Natural killer cell (primary cell): ENCODE measurements at places on chromosomes 13 and 19. TPM values are rescaled to one million over a fixed set of nuclear protein-coding genes. Genes with fewer than 3 reads are reported as not detected.

DNA sequence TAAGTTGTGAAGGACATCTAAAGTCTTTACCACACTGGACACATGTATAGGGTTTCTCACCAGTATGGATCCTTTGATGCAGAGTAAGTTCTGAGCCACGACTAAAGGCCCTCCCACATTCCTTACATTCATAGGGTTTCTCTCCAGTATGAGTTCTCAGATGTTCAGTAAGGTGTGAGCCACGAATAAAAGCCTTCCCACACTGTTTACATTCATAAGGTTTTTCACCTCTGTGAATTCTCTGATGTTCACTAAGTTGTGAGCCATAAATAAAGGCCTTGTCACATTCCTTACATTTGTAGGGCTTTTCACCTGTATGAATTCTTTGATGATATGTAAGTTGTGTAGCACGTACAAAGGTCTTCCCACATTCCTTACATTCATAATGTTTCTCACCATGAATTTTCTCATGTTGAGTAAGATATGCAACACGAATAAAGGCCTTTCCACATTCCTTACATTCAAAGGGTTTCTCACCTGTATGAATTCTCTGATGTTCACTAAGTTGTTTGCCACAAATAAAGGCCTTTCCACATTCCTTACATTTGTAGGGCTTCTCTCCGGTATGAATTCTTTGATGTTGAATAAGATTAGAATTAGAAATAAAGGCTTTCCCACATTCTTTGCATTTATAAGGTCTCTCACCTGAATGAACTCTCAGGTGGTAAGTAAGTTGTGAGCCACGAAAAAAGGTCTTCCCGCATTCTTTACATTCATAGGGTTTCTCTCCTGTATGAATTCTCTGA is 29.8 kb downstream of the ZNF571 start:
- H3K4me1 ChIP-seq = no peaks in the 10 kb centered on the region
- H3K36me3 ChIP-seq = peaks cover 19% of the 10 kb centered on the region
- DNase-seq = peak; percentile 2
- H3K27me3 ChIP-seq = no peaks in the 10 kb centered on the region
- H3K4me3 ChIP-seq = no peak overlapping the region
- H3K27ac ChIP-seq = no peak overlapping the region

- H3K4me3 ChIP-seq = no peak overlapping the region
- H3K4me1 ChIP-seq = no peaks in the 10 kb centered on the region
- DNase-seq = no peak
- H3K36me3 ChIP-seq = no peaks in the 10 kb centered on the region
These were observed 93.3 kb upstream of the ZNF98 start for GRCh38 chr19:22515435-22515834.

GRCh38 chr13:48304143-48304876 is 759 bp downstream of the RB1 start:
- H3K27me3 ChIP-seq = no peaks in the 10 kb centered on the region
- peaks cover 4% of the 10 kb centered on the region for H3K36me3 ChIP-seq
- peaks cover 12% of the 10 kb centered on the region for H3K4me1 ChIP-seq

DNA sequence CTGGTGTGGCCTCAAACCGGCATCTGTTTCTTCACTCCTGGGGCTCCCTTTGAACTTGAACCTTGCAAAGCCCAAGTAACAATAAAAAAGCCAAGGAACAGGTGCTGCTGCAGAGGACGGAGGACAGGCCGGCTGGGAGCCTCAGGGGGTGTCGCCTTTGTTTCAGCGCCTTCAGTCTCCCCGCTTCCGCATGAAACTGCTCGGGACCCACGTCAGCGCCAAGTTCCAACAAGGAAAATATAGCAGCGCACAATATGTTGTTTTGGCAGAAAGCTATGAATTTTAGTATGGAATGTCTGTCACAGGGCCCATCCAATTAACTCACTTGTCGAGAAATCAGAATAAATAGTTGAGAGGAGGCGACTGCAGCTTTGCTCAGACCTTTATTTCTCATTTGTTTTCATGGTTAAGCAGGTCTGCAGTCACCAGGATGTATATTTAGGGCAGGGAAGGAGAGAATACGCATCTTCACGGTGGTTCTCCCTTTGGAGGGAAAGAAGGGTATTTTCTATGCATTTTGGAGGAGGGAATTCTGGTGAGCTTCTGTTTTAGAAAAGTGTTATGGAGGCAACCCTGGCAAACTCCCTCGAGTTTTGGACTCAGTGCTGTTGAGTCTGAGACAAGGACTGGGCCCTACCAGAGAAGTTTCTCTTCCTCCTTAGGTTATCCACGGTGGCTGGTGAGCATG is 34.3 kb upstream of the MEDAG start:
- no peak overlapping the region for H3K27ac ChIP-seq
- H3K36me3 ChIP-seq = no peaks in the 10 kb centered on the region
- H3K4me1 ChIP-seq = no peaks in the 10 kb centered on the region
- no peak for DNase-seq

DNA sequence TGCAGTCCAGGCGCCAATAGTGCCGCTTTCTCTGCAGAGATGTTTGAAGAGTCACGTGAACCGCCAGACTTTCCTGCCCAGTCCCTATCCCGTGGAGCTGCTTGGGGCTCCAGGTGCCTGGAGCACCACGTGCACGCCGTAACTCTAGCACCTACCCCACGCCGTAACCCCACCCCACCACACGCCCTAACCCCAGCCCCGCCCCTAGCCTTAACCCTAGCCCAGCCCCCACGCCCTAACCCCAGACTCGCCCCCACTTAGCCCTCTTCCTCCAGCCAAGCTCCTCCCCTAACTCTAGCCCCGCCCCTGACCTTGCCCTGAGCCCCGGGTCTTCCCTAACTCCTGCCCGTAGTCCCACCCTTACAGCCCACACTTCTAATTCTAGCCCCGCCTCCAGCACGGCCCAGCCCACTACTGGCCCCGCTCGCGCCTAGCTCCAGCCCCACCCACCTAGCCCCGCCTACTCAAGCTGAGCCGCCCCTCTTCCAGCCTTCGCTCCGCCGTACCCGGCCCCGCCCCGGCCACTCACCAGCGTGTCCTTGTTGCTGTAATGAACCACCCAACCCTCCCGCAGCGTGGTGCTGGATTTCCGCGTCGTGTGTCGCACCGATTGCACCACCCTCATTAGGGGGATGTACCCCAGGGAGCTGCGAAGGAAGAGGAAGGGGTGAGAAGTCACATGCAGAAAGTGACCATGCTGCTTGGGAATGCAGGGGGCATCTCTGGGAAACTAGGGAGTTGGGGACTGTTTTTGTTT is 19.5 kb downstream of the PRKD2 start:
- DNase-seq = no peak
- no peaks in the 10 kb centered on the region for H3K4me1 ChIP-seq
- H3K36me3 ChIP-seq = peaks cover 91% of the 10 kb centered on the region
- no peak overlapping the region for H3K27ac ChIP-seq
- no peak overlapping the region for H3K4me3 ChIP-seq
- H3K27me3 ChIP-seq = no peaks in the 10 kb centered on the region

- no peaks in the 10 kb centered on the region for H3K36me3 ChIP-seq
- no peaks in the 10 kb centered on the region for H3K27me3 ChIP-seq
- no peak for DNase-seq
- H3K4me1 ChIP-seq = peaks cover 7% of the 10 kb centered on the region
- no peak overlapping the region for H3K27ac ChIP-seq
These were observed 25.5 kb downstream of the RHPN2 start for GRCh38 chr19:33039108-33039599.

GRCh38 chr13:81051873-81052272 is 710.9 kb upstream of the SPRY2 start:
- no peaks in the 10 kb centered on the region for H3K36me3 ChIP-seq
- no peaks in the 10 kb centered on the region for H3K27me3 ChIP-seq
- DNase-seq = no peak
- H3K27ac ChIP-seq = no peak overlapping the region
- no peaks in the 10 kb centered on the region for H3K4me1 ChIP-seq
- H3K4me3 ChIP-seq = no peak overlapping the region

DNA sequence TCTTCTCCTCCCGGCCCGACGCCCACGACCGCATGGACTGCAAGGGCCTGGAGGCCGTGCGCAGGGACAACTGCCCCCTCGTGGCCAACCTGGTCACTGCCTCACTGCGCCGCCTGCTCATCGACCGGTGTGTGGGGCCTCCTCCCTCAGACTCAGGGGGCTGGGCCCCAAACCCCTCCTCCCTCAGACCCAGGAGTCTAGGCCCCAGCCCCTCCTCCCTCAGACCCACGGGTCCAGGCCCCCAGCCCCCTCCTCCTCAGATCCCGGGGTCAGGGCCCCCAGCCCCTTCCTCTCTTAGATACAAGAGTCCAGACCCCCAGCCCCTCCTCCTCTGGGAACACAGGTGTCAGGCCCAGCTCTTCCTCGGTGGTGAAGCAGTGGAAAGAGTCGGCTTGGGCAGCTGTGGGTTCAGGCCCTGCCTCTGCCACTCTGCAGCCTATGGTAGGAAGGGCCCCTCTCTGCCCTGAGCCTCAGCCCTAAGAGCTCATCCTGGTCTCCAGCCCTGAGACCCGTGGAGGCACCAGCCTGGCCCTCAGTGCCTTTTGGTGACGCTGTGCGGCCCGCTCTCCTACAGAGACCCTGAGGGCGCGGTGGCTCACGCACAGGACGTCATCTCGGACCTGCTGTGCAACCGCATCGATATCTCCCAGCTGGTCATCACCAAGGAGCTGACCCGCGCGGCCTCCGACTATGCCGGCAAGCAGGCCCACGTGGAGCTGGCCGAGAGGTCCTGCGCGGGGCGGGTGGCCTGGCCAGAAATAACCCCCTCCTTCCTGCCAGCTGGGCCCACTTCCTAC is 3.7 kb upstream of the SPIB start:
- DNase-seq = peak; percentile 72
- H3K27ac ChIP-seq = peak overlapping the region; percentile 84
- H3K27me3 ChIP-seq = peaks cover 3% of the 10 kb centered on the region
- peak overlapping the region; percentile 28 for H3K4me3 ChIP-seq

DNA sequence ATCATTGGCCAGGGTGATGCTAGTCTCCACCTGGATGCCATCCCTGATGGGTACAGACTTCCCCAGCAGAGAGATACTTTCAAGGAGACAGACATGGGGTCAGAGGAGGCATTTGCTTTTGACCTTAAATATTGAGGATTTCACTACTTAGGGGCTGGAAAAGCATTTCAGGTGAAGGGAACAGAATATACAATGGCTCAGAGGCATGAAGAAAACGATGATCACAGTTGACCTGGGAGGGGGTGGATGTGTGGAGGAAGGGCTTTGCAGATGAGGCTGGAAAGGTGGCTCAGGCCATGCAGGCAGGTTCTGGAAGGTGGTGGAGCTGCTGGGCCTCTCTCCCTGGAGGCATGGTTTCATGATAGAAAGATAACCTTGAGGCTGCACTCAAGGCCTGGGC is 3.9 kb downstream of the MATK start:
- H3K4me3 ChIP-seq = no peak overlapping the region
- H3K4me1 ChIP-seq = peaks cover 45% of the 10 kb centered on the region
- DNase-seq = no peak
- H3K36me3 ChIP-seq = peaks cover 50% of the 10 kb centered on the region
- no peaks in the 10 kb centered on the region for H3K27me3 ChIP-seq
- no peak overlapping the region for H3K27ac ChIP-seq

DNA sequence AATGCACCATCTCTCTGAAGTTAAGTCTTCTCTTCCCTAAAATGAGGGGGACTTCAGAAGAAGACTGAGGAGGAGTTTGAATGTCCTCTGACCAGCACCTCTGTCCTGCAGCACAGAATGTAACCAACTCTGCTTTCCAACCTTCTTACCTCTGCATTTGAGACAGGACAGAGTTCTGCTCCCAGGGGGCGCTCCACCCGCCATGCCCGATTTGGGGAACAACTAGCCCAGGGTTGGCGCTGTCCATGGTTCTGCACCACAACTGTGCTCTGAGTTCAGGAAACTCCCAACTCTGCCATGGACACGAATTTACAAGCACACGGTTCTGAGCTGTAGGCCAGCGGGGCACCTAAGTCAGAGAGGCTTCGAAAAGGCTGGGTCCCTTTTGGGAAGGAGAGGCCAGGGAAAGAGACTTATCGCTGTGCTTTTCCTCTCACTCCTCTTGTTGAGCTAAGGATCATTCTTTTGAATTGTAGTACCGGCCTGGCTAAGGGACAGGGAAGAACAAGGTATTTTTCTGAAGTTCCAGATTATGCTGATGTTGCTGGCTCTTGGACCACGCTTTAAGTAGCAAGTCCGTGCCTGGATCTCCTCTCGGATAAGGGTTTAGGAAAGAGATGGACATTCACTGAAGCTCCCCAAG is 22.2 kb downstream of the SIGLEC5 start:
- no peak overlapping the region for H3K4me3 ChIP-seq
- H3K27ac ChIP-seq = no peak overlapping the region
- H3K4me1 ChIP-seq = peaks cover 13% of the 10 kb centered on the region
- peak; percentile 46 for DNase-seq

DNA sequence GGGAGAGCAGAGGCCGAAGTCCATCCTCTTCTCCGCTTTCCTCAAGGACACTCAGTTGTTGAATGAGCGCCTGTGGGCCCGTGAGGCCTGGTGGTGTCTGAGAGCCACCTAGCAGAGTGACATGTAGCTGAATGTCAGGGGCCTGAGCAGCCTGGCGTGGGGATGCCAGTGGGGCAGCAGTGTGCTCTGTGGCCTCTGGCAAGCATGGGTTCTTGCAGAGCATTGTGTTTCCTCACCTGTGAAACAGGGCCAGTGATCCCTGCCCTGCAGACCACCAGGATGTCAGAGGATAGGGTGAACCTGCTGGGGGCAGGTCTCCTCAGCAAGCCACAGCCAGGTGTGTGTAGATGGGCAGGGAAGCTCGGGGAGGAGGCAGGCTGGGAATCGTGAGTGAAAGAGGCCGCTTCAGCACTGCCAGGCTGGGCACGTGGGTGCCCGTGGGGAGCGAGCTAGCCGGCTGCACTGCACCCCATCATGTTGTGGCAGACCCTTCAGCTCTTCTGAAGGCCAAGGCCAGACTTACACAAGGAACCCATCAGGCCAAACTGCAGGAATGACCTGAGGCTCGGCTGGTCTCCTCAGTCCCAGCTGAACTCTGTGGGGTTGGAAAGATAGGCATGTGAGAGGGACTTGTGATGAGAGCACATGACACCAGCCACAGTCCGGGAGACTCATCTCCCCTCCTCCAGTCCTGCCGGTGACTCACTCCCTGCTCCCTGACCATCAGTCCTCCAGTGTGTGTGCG is 5.0 kb downstream of the PPP1R37 start:
- H3K36me3 ChIP-seq = no peaks in the 10 kb centered on the region
- H3K4me1 ChIP-seq = peaks cover 50% of the 10 kb centered on the region
- H3K27ac ChIP-seq = no peak overlapping the region
- no peak for DNase-seq
- no peaks in the 10 kb centered on the region for H3K27me3 ChIP-seq
- H3K4me3 ChIP-seq = no peak overlapping the region

- no peak overlapping the region for H3K4me3 ChIP-seq
- no peaks in the 10 kb centered on the region for H3K27me3 ChIP-seq
- H3K4me1 ChIP-seq = no peaks in the 10 kb centered on the region
- no peak for DNase-seq
- H3K36me3 ChIP-seq = no peaks in the 10 kb centered on the region
These were observed 198.7 kb downstream of the KCTD12 start for GRCh38 chr13:76687467-76687866.

- no peaks in the 10 kb centered on the region for H3K27me3 ChIP-seq
- H3K4me3 ChIP-seq = no peak overlapping the region
- no peak overlapping the region for H3K27ac ChIP-seq
- H3K4me1 ChIP-seq = no peaks in the 10 kb centered on the region
These were observed 238.5 kb upstream of the STARD13 start for GRCh38 chr13:33524086-33524485.

- no peaks in the 10 kb centered on the region for H3K36me3 ChIP-seq
- no peak overlapping the region for H3K27ac ChIP-seq
- no peaks in the 10 kb centered on the region for H3K27me3 ChIP-seq
These were observed 162.5 kb downstream of the LMO7 start for GRCh38 chr13:75798353-75799255.

Gene MAG
- total RNA-seq = not detected

Gene GPR42
- total RNA-seq = not detected

Gene CCL25
- not detected for total RNA-seq

Gene C5AR1
- 42.7 TPM for total RNA-seq

Gene CYP2A6
- not detected for total RNA-seq

Gene OR10H3
- total RNA-seq = not detected

Gene LAIR1
- 163 TPM for total RNA-seq

Gene MYO16
- 0.28 TPM for total RNA-seq

Gene ZNF256
- total RNA-seq = 17.7 TPM

Gene KCTD15
- 0.59 TPM for total RNA-seq

Gene B3GNT3
- total RNA-seq = not detected

Gene LSR
- 6.9 TPM for total RNA-seq
